EH (cell line): ENCODE measurements at places on chromosomes 5 and 9.
A peak's percentile ranks its signal among the peaks of the same experiment; 100 is the strongest.

GRCh38 chr9:134313470-134313869, 12.8 kb upstream of the RXRA start:
- no peak for DNase-seq

GRCh38 chr5:96703384-96703920, 41.3 kb downstream of the CAST start:
- peak; percentile 28 for DNase-seq

GRCh38 chr9:22415941-22416691, 30.5 kb upstream of the DMRTA1 start:
- DNase-seq, result no peak

- DNase-seq, result peak; percentile 97
Measured at GRCh38 chr5:169626779-169627178, 10.3 kb upstream of the DOCK2 start.

- no peak for DNase-seq
Measured at GRCh38 chr5:31350395-31350794, 156.9 kb downstream of the CDH6 start.

DNA sequence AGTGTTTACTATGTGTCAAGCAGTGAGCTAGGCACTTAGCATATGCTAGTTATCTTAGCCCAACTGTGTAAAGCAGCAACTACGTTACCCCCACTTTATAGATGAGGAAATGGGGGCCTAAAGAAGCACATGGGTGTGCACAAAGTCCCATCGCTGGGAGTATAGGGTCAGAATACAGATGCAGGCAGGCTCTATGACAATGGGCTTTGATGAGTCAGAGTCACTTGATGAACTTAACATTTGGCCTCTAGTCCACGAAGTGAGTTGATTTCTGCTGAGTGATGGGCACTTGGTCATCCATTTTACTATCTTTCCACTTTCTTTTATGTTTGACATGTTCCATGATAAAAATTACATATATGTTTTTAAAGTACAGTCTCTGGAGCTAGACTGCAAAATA, 204.3 kb downstream of the TRIM32 start:
- no peak for DNase-seq

- no peak for DNase-seq
Measured at GRCh38 chr9:23741351-23741750, 84.7 kb downstream of the ELAVL2 start.

- peak; percentile 90 for DNase-seq
Measured at GRCh38 chr5:32522429-32523143, 62.8 kb upstream of the SUB1 start.

GRCh38 chr9:88954066-88954465, 37.2 kb upstream of the S1PR3 start:
- DNase-seq, result peak; percentile 64

GRCh38 chr5:126449751-126450271, 26.6 kb downstream of the GRAMD2B start:
- DNase-seq, result peak; percentile 79

DNA sequence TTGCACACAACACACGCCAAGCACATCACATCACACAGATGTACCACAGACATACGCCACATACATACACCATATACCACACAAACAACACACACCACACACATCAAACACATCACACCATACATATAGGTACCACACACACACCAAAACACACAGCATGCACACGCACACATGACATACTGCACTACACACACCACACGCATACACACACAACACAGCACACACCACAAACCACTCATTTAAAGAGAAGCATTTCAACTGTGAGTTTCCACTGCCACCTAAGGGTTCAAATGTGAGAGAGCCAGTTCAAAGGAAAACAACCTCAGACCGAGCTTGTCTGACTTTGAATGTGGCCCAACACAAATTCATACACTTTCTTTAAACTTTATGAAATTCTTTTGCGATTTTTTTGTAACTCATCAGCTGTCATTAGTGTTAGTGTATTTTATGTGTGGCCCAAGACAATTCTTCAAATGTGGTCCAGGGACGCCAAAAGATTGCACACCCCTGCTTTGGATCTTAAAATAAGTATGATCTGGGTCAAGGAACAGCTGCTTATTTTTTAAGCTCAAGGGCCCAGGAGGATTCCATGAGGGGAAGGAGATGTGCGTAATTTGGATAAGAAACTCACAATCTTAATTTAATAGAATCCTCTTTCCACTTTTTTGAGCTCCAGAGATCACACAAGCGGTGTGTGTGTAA, 494.6 kb downstream of the GADD45G start:
- peak; percentile 2 for DNase-seq

- no peak for DNase-seq
Measured at GRCh38 chr5:91418158-91418557, 35.0 kb upstream of the ARRDC3 start.

GRCh38 chr5:138352722-138353559, 456 bp downstream of the KDM3B start:
- DNase-seq, result peak; percentile 73

GRCh38 chr5:89045216-89045615, 162.2 kb upstream of the MEF2C start:
- no peak for DNase-seq
